Fibroblast of skin of left biceps (primary cell): ENCODE measurements at places on chromosomes 16 and 17.

DNA sequence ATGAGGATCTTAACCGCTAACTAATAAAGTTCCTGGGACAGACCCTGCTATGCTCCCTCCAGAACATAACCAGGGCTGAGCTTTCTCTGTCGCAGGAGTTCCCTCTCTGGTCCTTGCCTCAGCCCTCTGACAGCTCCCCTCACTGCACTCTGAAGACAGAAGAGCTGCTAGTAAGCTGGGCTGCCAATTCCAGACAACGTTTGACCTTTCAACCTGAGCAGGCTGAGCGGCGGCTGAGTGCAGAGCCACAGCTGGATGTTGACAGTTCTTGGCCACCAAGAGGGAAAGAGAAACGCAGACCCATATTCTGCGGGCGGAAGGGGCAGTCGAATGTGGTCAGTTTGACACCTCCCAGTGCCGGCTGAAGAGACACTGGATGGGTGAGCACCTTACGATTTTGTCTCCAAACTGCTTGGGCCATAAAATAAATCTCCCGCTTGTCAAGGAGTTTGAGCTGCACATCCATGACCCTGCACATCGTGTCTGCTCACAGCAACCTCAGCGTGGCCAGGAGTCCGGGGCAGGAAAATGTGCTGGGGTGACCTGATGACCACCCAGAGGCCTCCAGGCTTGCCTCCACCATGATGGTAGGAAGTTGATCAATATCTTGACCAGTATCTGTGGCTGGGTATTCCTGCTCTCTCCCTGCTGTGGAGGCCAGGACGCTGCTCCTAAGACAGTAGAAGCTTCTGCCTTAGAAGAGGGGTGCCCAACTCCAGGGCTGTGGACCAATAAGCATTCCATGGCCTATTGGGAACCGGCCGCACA, 209.2 kb downstream of the PARN start:
- no peak for DNase-seq

DNA sequence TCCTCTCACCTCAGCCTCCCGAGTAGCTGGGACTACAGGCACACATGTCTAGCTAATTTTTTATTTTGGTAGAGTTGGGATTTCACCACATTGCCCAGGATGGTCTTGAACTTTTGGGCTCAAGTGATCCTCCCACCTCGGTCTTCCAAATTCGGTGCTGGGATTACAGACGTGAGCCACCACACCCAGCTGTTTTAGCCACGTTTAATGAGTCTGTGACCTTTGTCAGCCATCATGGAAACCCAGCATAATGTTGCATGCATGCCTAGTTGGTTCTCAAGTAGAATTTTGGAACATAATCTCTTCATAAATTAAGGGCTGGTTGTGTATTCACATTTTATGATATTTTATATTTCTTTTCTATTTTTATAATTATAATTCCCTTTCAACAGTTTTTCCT, 42.0 kb downstream of the GOSR1 start:
- no peak for DNase-seq

DNA sequence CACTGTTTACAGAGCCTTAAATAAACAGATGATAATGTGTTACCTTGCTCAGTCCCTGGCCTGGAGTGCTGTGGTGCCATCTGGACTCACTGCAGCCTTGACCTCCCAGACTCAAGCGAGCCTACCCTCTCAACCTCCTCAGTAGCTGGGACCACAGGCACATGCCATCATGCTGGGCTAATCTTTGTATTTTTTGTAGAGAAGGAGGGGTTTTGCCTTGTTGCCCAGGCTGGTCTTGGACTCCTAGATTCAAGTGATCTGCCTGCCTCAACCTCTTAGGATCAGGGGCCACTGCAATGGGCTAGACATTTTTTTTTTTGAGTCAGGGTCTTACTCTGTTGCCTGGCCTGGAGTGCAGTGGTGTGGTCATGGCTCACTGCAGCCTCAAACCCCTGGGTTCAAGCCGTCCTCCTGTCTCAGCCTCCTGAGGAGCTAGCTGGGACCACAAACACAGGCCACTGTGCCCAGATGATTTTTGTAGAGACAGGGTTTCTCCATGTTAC, 5.0 kb upstream of the NAGLU start:
- no peak for DNase-seq

DNA sequence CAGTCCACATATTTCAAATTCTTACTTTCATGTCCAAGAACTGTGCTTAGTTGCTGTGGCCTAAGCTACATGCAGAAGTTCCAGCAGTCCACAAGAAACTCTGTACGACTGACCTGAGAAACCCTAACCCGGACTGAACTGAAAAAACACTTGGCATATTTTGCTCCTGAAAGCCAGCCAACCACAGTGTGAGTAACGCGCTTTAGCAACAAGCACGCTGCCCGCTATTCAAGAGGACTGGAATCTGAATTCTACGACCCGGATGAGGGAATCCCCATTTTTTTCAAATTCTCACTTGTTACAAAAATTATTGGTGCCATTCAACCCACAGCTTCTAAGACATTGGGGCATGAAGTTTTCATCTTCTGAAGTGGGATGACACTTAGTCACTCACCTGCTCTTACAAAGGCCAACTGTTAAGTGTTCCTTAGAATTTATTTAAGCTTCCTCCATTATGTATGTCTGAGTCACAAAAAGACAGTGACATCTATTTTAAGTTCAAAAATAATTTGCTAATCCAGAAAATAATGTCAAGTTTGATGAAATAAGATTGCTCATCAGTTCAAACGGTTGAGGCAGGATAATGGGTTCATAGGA, 78.7 kb downstream of the CDYL2 start:
- DNase-seq, result no peak
